ENCODE measurements at places on chromosomes 13 and 19.

DNA sequence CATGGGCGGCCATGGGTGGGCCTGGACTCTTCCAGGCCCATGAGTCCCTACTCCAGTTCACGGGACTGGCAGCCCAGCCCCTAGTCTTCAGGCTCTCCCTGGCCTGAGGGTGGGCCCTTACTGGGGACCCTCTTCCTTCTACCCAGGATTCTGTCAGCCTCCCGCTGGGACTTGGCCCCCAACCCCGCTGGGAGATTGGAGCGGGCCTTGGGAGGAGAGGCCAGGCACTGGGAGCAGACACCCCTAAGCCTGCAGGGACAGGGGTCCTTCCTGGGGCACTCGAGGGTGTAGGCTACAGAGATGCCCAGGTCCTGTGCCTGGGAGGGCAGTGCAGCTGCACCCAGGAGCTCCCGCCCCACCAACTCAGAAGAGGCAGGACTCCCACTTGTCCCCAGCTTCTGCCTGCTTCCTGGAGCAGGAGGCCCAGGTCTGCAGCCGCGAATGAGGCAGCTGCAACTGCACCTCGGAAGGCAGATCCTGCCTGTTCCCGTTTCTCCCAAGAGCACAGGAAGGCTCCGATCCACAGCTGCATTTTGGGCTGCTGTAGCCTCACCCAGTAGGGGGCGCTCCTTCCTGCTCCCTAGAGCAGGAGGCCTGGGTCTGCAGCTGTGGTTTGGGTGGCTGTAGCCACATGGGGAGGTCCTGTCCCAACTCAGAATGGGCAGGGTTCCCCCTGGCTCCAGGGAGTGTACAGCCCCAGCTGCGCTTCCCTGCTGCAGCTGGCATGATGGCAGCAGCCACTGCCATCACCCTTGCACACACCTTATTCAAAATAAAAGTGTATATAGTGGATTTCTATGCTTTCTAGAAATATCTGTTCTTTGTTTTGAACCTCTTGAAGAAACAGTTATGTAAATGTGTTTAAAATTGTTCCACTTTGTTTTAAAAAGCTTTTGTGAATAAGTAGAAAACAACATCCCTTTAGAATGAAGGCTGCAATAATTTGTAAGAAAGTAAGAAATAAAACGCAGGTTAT lies 46.8 kb downstream of the TEX26 start:
- no peak for DNase-seq

DNA sequence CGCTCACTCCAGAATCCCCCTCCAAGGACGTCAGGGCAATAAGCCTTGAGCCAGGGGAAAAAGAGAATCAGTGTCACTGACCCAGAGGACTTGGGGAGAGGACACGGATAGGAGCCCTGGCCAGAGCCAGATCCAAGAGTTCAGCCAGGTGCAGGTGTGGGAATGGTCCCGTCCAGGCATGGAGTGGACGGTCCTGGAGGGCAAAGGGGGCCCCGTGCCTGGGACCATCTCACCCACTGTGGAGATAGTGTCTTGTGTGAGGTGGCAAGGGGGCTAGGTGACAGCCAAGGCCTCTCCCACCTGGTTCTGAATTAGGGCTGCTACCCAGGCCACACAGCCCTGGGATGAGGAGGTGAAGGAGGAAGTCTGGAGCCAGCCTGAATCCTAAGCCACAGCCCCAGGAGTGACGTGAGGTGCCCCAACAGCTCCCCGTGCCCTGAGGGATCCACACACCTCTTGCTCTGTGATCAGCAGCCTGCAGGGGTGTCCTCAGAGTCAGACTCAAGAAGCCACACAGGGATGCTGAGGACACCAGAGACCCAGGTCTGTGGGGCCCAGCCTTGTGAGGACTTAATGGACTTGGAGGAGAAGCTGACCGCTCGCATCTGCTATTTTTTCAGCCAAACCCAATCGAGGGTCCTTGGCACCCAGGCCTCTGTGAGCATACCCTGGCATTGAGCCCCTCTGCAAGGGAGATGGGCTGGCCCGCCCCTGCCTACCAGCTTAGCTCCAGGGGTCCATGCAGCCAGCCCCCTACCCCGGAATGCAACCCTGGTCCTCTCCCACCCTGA lies 16.4 kb upstream of the ZNF14 start:
- DNase-seq = peak; percentile 9

- DNase-seq = no peak
These were observed 599 bp downstream of the ZNF331 start for GRCh38 chr19:53538378-53539109.

- no peak for DNase-seq
These were observed 42.0 kb upstream of the SLC15A1 start for GRCh38 chr13:98794498-98794897.

- DNase-seq = peak; percentile 82
These were observed 68.7 kb downstream of the ZAR1L start for GRCh38 chr13:32246468-32246867.

GRCh38 chr19:10776900-10777650 lies 58.9 kb downstream of the TMED1 start:
- DNase-seq = no peak
